ENCODE measurements at places on chromosomes 1 and 21.
A peak's percentile ranks its signal among the peaks of the same experiment; 100 is the strongest.

GRCh38 chr1:203342192-203342940, 8.6 kb downstream of the FMOD start:
- DNase-seq, result peak; percentile 38

GRCh38 chr1:159860456-159860855, 2.0 kb downstream of the VSIG8 start:
- no peak for DNase-seq

DNA sequence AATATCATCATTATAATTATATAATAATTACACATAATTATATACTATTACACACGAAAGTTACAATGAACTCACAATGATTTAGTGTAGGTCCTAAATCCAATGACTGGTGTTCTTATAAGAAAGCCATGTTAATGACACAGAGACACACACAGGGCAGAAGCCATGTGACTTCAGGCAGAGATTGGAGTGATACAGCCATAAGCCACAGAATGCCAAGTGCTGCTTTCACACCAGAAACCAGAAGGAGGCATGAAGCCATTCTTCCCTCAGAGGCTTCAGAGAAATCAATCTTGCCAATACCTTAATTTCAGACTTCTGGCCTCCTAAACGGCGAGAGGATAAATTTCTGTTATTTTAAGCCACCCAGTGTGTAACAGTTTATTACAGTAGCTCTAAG, 147.4 kb upstream of the KRTAP19-8 start:
- DNase-seq, result no peak

- DNase-seq, result no peak
Measured at GRCh38 chr21:41674402-41674801, 92.5 kb downstream of the RIPK4 start.

- DNase-seq, result no peak
Measured at GRCh38 chr21:45942755-45943629, 38.6 kb upstream of the COL6A1 start.

DNA sequence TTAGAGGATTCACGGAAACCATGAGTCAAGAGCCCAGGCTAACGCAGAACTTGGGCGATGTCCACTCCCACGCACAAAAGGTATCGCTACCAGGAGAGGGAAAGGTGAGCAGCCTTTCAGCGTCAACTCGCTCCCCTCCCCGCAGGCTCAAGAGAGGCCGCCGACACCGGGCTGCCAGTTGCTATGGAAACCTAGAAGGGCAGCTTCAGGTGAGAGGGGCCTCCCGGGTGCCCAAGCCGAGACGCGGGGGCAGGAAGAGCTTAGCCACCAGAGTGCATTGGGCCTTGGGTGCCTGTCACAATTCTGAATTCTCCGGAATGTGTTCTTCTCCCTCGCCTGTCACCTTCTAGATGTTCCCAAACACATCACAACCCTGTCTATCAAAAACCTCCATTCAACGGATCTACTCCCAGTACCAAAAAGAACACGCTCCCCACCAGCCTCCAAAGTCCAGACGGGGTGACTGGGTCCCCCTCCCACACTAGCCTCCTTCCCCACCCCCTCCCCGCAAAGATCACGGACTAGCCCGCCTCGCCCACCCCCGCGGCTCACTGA, 694 bp downstream of the MEAF6 start:
- peak; percentile 42 for DNase-seq

GRCh38 chr1:117181630-117182041, 29.1 kb downstream of the VTCN1 start:
- DNase-seq, result no peak

DNA sequence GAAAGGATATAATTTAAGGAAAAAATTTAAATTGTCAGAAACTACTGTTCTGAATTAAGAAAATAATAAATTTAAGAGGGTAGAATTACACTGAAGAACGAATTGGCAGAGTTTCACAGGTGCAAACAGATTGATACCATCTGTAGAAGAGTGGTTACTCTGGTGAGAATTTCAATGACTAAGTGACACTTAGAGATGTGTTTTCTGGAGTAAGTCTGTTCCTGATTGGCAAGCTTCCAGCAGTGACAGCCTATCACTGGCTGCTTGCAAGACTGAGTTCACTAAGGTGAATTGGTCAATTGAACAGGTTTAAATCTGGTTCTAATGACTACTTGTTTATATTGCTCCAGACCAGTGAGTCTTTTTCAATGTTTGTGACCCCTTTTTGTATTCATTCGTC, 838.2 kb upstream of the RGS18 start:
- DNase-seq, result no peak

DNA sequence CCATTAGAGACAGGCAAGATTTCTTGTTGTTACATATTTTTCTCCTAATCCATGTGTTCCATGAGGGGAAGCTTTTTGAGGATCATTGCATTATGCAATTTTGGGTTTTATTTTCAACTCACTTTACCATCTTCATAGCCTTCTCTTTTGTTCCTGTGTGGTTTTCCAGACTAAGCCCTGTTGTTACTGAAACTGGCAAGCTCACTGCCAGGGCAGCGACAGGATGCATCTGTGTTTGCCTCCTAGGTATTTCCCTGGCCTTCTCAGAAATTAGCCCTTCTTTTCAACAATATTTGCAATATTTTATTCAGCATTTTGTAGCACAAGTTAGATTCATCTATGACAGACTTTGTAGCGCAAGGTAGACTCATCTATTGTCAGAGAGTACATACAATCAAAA, 134.2 kb upstream of the CYYR1 start:
- DNase-seq, result no peak

DNA sequence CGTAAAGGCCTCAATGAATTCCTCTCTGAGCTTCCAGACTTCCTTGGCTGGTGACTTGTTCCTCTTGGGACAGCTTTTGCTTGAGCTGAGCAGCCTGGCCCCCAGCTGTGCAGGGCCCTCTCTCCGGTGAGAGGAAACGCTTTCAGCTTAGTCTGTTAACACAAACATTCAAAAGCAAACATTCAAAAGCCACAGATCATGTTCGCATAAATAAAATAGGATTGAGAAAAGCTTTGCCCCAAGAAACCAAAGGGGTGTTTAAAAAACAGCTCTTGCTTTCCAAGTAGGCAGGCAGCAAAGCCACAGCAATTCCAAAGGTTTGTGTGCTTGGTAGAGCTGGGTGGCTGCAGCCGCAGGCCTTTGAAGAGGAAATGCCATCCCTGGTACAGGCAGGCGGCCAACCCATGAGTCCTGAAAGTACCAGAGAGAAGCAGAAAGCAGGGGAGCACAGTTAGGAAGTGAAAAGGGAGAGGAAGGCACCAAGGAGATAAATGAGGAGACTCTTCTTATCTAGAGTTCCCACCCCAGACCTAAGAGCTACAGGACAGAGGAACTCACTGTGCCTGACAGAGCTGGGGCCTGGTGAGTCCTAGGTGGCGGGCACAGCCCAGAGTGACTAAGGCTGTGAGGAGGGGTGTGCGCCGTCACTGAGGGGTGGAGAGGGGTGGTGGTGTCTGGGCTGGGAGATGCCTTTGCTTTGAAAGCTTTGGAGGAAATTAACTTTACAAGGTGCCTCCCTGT, 48.4 kb downstream of the CCN1 start:
- no peak for DNase-seq

GRCh38 chr21:36713746-36714145, 14.8 kb downstream of the SIM2 start:
- DNase-seq, result no peak

DNA sequence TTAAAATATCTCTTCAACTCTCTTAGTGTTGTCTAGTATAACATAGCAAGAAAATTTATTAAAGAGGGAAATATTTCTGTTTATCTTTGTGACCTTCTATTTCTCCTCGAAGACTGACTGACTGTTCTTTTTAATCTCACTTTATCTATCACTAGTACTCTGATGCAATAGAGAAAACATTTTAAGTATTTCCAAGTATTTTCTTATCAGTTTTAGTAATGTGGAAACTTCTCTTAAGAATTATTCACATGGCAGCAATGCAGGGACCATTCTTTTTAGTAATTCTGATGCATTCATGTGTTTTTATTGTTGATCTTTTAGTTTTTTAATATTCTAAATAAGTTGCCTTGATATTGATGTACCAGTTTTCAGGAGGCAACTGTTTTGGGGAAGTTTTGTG, 115.7 kb downstream of the NEK7 start:
- no peak for DNase-seq

- DNase-seq, result no peak
Measured at GRCh38 chr1:220717800-220718640, 27.9 kb downstream of the C1orf115 start.

DNA sequence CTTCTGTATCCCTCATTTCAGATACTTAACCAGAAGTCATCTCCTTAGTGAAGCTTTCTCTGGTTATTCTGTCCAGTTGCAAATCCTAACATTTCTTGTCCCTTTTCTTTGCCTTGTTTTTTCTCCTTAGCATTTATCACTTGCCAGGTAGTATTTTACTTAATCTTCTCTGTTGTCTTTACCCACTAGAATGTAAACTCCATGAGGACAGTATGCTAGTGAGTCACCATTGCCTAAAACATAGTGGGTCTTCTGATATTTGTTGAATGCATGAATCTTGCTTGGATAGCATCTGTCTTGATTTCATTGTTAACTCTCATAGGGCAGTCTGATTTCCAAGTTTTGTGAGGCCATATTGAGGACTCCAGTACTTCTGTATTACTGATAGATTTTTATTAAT, 9.6 kb downstream of the CAPZA1 start:
- DNase-seq, result no peak

GRCh38 chr1:66371233-66372005, 162.5 kb upstream of the SGIP1 start:
- peak; percentile 48 for DNase-seq

GRCh38 chr1:93749894-93750301, 68.3 kb upstream of the BCAR3 start:
- no peak for DNase-seq

DNA sequence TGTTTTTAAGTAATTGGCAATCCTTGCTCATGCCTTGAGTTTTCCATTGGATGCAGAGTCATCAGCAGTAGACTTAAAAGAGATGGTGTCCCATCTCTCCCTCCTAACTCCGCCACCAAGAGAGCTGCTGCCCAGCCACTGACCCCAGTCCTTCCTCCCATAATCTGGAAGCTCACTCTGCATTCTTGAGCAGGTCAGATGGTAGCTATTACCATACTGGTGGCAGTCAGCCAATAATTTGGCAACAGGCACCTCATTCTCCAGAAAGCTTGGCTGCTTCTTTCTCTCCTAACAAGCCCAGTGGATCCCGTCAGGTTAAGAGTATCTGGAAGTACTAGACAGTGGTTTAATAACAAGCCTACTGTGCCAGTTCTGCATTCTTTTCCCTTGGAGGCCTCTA, 272.1 kb downstream of the ZNF648 start:
- DNase-seq, result no peak

DNA sequence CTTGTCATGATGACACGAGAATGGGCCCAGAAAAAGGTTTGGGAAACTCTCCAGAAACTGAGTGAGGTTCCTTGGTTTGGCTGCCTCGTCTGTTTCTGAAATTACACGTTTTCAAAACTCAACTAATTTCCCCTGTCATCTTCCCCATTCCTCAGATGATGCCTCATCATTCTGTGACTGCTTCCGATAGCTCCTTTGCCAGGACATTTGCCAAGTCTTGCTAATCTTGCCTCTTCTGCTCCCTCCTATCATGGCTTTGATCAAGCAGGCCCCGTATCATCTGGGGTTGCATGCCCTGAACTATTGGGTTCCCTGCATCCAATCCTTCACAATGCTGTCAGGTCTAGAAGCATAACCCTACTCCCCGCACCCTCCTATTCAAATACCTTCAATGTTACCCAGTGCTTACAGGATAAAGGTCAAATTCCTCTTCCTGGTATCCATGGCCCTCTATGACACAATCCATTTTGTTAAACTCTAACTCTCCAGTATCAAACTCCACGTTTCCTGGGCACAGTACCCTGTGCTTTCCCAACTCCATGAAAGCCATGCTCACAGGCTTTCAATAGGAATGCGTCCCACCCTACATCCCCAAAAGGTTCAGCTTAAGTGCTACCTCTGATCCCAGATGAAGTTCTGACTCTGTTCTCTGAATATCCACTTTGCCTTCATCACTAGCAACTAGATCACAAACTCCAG, 22.2 kb upstream of the TMEM200B start:
- DNase-seq, result no peak

DNA sequence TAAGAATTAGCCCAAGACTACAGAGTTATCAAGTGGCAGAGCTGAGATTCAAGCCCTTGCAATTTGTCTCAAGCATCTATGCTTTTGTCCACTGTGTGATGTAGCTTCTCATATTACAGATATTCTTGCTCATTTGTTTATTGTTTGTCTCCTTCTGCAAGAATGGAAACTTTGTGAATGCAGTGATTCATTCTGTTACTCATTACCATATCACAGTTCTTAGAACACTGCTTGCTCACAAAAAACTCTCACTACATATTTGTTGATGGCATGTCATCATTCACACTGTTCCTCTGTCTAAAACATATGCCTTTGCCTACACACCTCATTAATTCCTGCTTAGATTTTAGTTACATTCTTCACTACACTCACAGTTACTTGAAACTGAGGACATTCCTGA, 1198.9 kb downstream of the PLA2G4A start:
- peak; percentile 2 for DNase-seq

DNA sequence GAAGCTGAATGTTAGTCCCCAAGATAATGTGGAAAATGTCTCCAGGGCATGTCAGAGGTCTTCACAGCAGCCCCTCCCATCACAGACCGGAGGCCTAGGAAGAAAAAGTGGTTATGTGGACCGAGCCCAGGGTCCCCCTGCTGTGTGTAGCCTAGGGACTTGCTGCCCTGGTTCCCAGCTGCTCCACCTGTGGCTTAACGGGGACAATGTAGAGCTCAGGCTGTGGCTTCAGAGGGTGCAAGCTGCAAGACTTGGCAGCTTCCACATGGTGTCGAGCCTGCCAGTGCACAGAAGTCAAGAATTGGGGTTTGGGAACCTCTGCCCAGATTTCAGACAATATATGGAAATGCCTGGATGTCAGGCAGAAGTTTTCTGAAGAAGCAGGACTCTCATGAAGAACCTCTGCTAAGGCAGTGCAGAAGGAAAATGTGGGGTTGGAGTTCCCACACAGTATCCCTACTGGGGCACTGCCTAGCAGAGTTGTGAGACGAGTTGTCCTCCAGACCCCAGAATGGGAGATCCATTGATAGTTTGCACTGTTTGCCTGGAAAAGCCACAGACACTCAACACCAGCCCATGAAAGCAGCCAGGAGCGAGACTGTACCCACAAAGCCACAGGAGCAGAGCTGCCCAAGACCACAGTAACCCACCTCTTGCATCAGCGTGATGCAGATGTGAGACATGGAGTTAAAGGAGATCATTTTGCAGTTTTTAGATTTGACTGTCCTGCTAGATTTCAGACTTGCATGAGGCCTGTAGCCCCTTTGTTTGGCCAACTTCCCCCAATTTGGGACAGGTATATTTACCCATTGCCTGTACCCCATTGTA, 204.9 kb downstream of the MRPL39 start:
- peak; percentile 54 for DNase-seq

Data from activated CD4-positive, alpha-beta T cell treated with anti-CD3 and anti-CD28 coated beads, Interleukin-2, Interleukin-4, amounts not matched to agents 100 ng/mL and 50 ng/mL, durations not matched to agents 16 hours and 8 hours (primary cell).